ENCODE measurements at places on chromosomes 11 and 22.

DNA sequence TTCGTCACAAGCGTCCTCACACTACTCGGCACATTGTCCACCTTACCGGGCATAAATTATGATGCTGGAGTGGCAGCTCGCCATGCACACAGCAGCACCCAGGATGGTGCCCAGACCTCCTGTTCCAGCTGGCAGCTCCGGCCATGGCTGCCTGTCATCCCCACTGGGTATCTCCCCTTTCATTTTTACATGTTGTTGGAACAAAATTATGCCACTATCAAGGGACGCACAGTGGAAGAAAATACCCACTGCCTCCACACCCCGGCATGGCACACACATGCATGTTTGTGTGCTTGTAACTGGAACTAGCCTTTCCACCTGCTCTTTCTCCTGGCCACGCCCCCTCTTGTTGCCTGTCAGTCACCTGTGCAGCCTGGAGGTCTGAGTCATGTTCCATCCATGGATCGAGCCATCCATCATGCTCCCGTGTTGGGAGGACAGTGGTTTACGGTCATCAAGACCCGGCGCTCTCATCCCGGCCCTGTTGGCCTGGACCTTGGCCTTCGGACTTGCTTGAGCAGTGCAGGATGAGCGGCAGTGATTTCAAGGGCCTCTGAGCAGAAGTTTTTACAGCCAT is 1069.6 kb downstream of the BRD1 start:
- no peak for DNase-seq

DNA sequence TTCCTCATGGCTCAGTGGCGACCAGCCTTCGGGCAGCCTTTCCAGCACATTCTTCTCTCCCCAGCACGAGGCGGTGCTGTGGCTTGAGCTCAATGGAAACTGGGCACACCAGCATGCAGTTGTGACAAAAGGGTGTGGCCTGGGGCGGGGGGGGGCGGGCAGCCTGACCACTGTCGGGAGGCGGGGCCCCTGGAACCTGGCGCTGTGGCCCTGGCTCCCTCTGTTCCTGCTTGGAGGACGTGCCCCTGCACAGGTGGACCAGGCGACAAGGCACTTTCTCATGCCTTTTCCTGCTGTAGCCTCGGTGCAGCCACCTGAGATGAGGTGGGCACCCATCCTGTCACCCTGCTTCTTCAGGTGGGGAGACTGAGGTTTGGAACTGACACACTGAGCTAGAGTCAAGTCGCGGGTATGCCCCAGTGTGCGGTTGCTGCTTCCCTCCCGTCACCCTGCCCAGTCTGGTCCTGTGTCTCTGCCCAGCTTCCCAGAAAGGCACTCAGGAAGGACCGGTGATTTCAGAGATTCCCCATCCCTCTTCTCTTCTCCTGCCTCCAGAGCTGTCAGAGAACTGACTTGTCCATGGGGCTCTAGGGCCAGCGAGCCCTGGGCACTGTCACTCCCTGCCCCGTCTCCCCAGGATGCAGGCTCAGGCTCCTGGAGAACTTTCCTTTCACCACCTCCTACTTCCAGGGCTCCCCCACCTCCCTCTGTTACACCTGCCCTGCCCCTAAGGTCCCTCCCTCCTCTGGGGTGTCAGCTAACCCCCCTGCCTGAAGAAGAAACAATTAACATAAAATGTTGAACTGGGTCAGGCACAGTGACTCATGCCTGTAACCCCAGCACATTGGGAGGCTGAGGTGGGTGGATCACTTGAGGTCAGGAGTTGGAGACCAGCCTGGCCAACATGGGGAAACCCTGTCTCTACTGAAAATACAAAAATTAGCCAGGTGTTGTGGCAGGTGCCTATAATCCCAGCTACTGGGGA is 9.9 kb downstream of the B3GAT1 start:
- DNase-seq = no peak

DNA sequence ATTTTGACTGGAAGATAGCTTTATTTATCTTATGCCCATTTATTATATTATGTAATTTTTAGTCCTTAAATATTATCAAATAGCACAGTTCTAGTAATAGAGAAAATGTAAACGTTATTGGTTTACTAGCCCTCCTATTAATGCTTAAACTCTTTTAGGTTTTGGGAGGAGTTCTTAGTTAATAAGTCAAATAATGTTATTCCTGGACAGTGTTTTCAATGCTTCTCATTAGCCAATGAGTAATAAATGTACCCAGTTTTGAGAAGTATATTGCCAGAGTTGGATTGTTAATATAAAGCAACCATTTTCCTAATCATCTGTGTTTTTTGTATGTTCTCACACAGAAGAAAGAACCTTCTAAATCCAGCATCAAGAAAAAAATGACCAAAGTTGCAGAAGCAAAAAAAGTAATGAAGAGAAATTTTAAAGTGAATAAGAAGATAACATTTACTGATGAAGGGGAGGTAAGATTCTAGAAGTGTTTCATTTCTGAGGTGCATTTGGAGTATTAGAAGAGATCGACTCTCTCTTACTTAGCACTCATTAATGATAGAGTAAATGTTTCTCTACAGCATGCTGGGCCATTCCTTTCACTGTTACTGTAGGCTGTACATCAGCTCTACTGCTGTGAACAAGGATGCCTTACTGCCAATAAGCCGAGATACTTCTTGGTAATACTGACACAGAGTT is 173.4 kb downstream of the DDX10 start:
- DNase-seq = no peak

DNA sequence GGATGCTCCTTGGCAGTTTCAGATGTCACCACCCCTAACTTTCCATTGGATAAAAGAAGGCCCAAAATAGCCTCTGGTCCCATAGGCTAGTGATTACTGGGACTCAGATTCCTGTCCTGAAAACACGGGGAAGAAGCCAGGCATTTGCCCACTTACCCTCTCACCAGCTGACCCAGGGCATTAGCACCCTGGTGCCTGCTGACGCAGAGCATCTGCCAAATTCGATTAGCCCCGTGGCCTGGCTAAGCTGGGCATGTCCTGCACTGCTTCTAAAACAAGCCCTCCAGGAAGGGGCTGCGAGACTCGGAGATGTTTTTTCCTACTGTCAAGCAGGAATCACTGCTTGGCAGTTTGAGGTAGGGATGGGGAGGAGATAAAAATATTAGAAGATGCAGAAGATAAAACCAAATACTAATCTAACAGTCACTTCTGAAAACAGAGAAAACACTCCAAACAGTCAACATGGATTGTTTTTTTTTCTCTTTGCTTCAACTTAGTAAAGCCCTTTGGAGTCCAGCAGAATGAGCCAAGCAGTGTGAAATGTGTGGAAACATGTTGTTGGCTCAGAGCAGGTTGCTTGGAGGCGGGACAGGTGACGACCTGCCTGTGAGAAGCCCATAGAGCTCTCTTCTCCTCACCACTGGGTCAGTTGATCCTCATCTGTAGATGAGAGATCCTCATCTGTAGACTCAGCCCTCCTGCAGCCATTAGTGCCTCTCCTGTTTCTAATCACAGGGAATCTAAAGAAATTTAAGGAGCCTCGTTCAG is 54.0 kb downstream of the BDNF start:
- no peak for DNase-seq

- no peak for DNase-seq
Measured at GRCh38 chr11:113159988-113160807, 154.2 kb upstream of the TTC12 start.

GRCh38 chr11:92873551-92873950 is 95.9 kb upstream of the MTNR1B start:
- no peak for DNase-seq

DNA sequence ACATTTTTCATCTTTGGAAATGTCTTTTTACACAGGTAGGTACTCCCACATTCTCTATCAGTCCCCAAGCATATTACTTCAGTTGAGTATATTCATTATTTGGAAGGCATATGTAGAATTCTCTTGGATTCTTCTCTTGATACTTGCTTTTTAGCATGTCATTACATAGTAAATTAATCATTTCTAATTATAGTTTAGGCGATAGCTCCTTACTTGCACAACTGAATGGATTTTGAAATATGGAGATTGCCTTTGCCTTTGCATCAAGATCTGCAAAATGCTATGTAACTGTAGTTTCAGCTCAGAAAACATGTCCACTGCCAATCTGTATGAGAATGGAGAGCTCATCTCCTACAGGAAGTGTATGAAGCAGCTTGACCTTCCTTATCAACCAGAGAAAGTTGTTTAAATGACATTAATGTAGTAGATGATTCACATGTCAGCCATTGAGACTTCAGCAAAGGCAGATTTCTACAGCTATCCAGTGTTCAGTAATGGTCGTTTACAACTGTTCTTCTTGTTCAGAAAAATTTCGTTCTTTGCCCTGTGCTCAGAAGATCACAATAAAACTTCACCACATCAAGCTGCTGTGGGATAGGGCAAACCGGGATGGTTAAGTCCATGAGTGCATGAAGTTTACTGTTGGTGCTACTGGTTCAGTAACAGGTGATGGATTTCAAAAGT is 61.6 kb downstream of the PPP6R3 start:
- DNase-seq = no peak

All from globus pallidus (tissue), 1 donor.